ENCODE measurements at places on chromosomes 1 and 21. TPM values are rescaled to one million over a fixed set of nuclear protein-coding genes. Genes with fewer than 3 reads are reported as not detected.

DNA sequence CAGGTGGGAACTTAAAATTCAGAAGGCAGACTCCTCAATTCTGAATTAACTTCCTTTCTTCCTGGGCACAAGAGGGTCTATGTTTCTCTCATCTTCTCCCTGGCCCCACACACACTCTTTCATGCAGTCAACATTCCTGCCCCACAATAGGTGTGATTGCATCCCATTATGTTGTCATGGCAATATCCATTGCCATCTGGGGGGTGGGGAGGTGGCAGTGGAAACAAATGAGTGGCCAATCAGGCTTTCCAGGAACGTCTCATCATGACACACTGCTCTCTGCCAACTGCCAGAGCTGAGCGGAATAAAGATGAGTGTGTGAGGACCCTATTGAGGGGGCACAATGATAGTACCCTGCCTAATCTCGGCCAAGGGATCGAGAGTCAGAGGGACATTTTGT, 80.4 kb downstream of the KCND3 start:
- DNase-seq: no peak

Gene GJA5
- not detected for total RNA-seq

- no peak for DNase-seq
Observed at GRCh38 chr21:42037943-42038342, 27.8 kb upstream of the ZBTB21 start.

DNA sequence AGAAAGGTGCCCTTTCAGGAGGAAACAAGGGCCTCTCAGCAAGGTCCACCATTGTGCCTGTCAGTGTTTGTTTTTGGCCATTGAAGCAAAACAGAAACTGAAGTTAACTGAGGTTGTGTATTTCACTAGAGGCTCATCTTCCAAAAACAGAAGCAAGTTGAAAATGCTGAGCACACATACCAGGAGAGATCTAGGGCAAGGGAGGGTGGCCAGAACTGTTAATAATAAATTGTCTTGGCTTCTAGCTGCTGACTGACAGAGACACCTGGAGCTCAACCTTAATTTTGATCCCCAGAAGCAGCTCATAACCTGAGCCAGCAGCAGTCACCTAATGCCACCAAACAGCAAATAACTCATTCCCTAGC, 5.2 kb downstream of the AGMAT start:
- DNase-seq: no peak

DNA sequence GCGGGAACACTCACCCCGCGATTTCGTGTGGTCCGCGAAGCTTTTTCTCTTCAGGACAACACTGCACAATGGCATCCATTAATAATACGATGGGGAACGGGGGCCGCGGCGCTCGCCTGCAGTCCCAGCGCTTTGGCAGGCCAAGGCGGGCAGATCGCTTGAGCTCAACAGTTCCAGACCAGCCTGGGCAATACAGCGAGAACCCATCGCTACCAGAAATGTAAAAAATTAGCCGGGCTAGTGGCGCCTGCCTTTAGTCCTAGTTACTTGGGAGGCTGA, 17.7 kb downstream of the OR2C3 start:
- no peak for DNase-seq

- DNase-seq: no peak
Observed at GRCh38 chr1:182784556-182785171, 4.9 kb upstream of the NPL start.

Gene CAPZA1
- total RNA-seq: 248 TPM

Data from activated naive CD8-positive, alpha-beta T cell treated with anti-CD3 and anti-CD28 coated beads, Interleukin-2, amount 10 ng/mL, durations not matched to agents 7 days and 5 days (primary cell).